ENCODE measurements at places on chromosomes 6 and 20. TPM values are rescaled to one million over a fixed set of nuclear protein-coding genes. Genes with fewer than 3 reads are reported as not detected.
A peak's percentile ranks its signal among the peaks of the same experiment; 100 is the strongest.

DAAM2 gene
- total RNA-seq = 154 TPM

CENPW gene
- total RNA-seq = 2.5 TPM

- no peak for DNase-seq
Observed at GRCh38 chr20:10429443-10429981, 4.5 kb downstream of the MKKS start.

DNA sequence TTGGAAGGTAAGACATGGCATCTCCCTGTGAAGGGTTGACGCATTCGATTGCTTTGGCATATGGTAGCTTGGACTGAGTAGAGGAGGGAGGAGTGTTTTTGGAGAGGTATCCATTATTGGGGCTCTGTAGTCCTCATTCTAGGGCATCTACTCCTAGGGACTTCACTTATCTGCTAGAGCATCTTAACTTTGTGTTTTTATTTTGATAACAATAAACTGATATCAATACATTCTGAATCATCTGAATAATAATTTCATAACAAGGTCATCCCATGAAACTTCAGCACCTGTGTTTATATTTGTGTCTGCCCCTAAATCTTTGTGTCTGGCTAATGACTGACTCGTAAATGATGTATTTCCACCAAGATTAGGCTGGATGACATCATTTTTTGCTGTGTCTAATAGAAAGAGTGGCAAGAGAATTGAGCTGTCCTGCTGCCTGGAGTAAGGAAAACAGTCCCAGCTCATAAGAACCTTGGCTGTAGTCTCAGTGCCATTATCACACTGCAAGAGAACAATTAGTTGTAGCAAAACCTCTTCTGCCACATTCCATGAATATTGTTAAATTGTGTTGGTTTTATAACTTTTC lies 288.5 kb downstream of the PRL start:
- no peak for DNase-seq

FARS2 gene
- 18.1 TPM for total RNA-seq

DNA sequence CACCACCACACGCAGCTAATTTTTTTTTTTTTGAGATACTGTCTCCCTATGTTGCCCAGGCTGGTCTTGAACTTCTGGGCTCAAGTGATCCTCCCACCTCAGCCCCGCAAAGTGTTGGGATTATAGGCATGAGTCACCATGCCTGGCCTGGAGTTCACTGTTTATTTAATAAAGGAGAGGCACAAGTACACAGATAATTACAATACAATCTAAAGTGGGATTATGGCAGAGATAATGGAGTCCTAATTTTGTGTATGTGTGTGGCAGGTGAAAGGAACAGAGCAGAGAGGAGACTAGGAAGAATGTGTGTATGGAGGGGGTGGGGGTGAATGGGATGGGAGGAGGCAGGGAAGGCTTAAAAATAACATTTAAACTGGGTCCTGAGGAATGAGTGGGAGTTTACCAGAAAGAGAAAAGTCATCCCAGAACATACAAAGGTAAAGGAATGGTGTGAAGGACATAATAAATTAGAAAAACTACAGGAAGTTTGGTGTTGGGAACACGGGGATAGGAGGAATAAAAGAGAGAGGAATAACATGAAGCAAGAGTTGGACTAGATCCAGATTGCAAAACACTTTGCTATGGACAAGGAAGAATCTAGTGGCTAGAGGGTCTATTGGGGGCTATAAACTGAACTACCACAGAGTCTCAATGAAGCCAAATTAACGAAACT lies 4.4 kb downstream of the NCOA5 start:
- no peak for DNase-seq

- DNase-seq = no peak
Observed at GRCh38 chr20:62293111-62293784, 9.5 kb upstream of the ADRM1 start.

ELOVL2 gene
- 0.79 TPM for total RNA-seq

DNA sequence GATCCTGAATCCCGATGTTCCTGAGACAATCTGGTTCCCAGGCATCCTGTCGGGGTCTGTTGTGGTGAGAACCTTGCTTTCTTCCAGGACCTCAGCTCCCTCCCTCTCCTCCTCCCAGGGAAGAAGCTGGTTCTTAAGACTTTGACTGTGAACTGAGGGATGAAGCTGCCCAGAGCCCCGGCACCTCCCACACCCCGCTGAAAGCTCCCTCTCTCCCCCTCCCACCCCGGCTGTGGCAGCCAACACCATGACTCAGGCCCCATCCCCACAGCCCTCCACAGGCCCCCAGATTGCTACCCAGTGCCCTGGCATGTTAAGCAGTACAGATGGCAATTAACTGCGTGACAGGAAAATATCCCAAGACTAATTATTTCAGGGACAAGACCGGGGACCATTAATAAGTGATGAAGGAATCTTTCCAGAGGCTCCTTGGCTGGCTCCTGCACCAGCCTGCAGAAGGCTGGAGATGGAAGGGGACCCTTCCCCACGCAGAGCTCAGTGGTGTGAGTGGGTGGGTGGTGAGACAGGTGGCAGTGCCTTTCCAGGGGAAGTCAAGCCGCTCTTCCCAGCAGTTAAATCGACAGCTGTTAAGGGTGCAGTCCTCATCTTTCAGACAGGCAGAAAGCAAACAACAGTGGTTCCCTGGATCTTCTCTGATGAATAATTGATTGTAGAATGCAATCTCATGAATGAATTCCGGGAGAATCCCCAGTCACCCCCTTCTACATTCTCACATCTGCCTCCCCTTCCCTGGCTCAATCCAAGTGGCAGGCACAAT lies 237.9 kb downstream of the LRFN2 start:
- DNase-seq = no peak

FOXF2 gene
- 1.1 TPM for total RNA-seq

GRCh38 chr6:135922746-135923145 lies 71.2 kb downstream of the PDE7B start:
- no peak for DNase-seq

- DNase-seq = no peak
Observed at GRCh38 chr6:20681243-20681684, 147.0 kb downstream of the CDKAL1 start.

PRICKLE4 gene
- 1.6 TPM for total RNA-seq

- DNase-seq = no peak
Observed at GRCh38 chr6:44050872-44051505, 76.3 kb downstream of the MRPL14 start.

SIRPD gene
- total RNA-seq = 0.96 TPM

DNA sequence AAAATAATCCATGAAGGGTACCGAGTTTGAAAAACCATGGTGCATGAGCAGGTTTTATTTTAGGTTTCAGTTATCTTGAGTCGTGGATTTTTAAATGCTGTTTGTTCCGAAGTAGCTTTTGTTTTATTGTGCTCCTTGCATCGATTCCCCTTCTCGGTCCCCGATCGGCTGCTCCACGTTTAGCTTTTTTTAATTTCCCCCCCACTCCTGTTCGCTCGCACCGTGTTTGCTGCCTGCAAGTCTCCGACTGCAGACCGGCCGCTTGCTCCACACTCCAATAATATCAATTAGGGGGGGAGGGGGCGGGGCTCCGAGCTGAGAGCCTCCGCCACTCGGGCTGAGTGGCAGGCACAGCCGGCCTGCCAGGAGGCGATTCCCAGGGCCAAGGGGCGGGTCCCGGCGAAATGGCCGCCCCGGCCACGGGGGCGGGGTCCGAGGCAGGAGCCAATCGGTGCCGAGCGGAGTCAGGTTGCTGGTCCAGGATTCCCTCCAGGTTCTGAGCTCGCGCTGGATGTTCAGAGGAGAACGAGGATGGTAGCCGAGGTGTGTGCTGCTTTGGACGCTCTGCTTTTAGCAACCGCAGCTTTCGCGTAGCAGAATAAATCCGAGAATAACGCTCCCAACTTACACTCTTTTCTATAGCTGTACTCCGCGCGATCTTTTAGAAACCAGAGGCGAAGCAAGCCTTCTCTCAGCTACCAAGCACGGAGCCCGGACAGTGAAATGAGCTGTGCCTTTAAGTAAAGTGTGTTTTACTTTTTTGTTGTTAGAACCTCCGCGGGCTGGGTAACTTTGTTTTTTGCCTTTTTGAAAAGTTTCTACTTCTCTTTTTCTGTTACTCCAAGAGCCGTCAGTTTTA lies at the start of gene EPHA7:
TSS of gene EPHA7 (minus strand) at position 256 of the 859 bp plus-strand sequence. CDS start at position 38, 218 bp downstream.
- peak; percentile 50 for DNase-seq

TRIM31 gene
- total RNA-seq = not detected

DNA sequence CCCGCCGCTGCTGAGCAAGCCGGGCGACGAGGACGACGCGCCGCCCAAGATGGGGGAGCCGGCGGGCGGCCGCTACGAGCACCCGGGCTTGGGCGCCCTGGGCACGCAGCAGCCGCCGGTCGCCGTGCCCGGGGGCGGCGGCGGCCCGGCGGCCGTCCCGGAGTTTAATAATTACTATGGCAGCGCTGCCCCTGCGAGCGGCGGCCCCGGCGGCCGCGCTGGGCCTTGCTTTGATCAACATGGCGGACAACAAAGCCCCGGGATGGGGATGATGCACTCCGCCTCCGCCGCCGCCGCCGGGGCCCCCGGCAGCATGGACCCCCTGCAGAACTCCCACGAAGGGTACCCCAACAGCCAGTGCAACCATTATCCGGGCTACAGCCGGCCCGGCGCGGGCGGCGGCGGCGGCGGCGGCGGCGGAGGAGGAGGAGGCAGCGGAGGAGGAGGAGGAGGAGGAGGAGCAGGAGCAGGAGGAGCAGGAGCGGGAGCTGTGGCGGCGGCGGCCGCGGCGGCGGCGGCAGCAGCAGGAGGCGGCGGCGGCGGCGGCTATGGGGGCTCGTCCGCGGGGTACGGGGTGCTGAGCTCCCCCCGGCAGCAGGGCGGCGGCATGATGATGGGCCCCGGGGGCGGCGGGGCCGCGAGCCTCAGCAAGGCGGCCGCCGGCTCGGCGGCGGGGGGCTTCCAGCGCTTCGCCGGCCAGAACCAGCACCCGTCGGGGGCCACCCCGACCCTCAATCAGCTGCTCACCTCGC lies 1.5 kb downstream of the ARID1B start:
- no peak for DNase-seq

KIF6 gene
- total RNA-seq = not detected

DNA sequence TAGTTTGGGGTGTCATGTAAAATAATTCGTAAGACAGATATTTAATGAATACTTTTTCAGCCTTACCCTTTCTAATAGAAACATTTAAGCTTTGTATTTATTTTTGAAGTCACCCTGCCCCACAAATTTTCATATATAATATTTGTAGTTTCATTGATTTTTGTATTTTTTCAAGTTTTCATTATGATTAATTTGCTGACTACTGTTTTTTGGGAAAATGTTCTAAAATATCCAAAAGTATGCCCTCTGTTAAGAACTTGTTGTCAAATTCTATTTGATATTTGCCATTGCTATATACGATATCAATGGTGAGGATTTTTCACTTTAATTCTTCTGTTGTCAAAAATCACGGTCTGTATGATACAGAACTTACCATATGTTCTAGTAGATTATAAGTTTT lies 793.9 kb upstream of the CITED2 start:
- DNase-seq = no peak

- no peak for DNase-seq
Observed at GRCh38 chr6:11110921-11111768, at the start of gene ERVFRD-1. TSS of gene ERVFRD-1 (minus strand) at chr6:11111725. CDS start at chr6:11105310, 6,415 bp downstream.

- DNase-seq = no peak
Observed at GRCh38 chr6:89359561-89359960, 7.0 kb upstream of the UBE2J1 start.

All from omental fat pad (tissue), 4 donors.